NCI-H1417 treated with DMSO at 0.1 percent for 48 hours (cell line): ENCODE measurements at places on chromosomes 2 and 18.

- no peak for DNase-seq
These were observed 36.6 kb downstream of the SCTR start for GRCh38 chr2:119487434-119488244.

- DNase-seq = no peak
These were observed 1.5 kb upstream of the ASB18 start for GRCh38 chr2:236265675-236266074.

DNA sequence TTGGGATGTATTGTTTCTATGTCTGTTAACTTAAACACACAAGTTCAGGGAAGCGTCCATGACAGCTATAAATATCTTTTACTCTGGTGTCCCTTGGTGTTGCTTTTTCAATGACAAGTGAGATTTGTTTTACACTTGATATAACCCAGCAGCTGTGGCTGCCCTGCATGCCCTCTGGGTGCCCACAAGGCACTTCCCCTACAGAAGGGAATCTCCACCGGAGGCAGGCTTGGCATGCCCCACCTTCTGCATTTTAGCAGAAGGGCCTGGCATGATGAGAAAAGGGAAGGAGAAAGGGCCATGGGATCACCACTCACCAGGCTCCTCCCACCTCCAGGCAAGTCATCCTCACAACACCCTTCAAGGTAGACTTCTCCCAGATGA is 68.7 kb downstream of the TMEM247 start:
- no peak for DNase-seq

- DNase-seq = no peak
These were observed 54.0 kb downstream of the HRH4 start for GRCh38 chr18:24514439-24514838.

- DNase-seq = no peak
These were observed 13.5 kb upstream of the GPR39 start for GRCh38 chr2:132403146-132403545.

DNA sequence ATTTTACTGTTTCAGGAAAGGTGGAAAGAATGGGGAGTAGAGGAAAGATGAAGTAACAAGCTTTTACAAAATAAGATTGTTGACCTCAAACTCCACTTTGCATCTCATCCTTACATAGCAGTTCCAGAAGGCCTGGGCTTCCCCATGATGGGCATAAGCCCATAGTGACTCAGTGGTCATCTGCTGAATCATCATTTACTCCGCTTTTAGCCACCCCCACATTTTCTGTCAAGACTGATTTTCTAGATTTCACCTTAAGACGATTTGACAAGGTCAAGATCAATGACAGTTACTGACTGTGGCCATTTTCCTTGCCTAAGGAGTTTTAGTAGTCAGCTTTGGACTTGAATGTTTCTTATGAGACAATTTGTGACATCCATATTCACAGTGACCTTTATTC is 49.4 kb downstream of the PLEKHM3 start:
- DNase-seq = no peak

- no peak for DNase-seq
These were observed 64.1 kb downstream of the TAF4B start for GRCh38 chr18:26290385-26290784.

- DNase-seq = no peak
These were observed 32.6 kb upstream of the B3GNT2 start for GRCh38 chr2:62163106-62163831.

DNA sequence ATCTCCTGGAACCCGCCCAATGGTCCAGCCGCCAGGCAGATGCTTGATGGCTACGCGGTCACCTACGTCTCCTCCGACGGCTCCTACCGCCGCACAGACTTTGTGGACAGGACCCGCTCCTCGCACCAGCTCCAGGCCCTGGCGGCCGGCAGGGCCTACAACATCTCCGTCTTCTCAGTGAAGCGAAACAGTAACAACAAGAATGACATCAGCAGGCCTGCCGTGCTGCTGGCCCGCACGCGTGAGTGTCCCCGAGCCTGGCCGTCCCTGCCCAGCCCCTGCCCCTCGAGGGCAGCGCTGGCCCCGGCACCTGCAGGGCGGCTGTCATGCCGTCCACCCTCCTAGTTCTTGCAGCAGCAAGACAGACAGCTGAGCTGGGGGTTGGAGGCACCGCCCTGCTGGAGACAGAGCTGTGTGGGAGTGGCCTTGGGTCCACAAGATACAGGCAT is 36.7 kb downstream of the MTERF4 start:
- DNase-seq = no peak

DNA sequence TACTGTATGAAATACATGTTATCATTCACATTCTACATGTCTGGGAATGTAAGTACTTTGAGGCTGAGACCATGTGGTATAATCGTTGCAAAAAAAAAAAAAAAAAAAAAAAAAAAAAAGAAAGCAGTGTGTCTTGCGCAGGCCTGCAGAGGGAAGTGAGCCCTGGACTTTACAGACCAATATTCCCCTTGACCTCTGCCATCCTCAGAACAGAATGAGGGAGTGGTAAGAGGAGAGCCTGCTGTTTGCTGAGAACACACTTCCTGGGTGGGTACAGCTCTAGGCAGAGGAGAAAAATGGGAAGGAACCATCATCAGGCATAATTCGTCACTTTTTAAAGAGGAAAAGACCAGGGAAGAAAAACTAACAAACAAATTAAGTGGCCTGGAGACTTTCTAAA is 28.8 kb upstream of the TBC1D8 start:
- DNase-seq = no peak

- DNase-seq = no peak
These were observed 185.9 kb downstream of the CDH7 start for GRCh38 chr18:65936678-65937077.

- no peak for DNase-seq
These were observed 45.4 kb downstream of the RASGRP3 start for GRCh38 chr2:33521791-33522281.

DNA sequence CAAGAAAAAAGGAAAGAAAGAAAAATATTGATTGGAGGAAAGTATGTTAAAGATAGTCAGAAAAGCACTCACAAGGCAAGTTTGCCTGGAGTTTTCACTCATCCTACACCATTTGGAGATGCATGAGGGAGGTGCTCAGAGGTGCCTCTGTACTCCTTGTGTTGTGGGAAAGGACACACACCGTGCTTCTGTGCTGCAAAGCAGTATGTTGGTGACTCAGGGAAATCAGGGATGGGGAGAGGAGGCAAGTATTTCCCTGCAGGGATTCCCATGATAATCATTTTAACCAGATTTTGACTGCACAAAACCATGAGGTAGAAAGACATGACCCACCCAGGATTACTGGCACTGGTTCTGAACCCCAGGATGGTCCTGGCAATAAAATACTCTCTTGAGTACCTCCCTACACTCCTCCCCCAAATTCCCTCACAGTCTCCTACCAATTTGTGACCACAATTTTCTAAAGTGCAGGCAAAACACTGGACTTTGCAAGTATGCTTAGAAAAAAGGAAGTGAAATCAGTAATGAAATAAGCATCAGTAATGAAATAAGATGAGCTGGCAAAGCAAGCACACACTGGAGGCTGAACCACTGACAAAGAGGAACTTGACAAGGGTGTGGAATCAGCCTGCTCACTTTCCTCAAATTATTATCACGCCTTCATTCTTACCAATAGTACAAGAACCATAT is 155.5 kb upstream of the ACVR2A start:
- no peak for DNase-seq

- no peak for DNase-seq
These were observed 471.6 kb downstream of the DLGAP1 start for GRCh38 chr18:3983351-3983969.

DNA sequence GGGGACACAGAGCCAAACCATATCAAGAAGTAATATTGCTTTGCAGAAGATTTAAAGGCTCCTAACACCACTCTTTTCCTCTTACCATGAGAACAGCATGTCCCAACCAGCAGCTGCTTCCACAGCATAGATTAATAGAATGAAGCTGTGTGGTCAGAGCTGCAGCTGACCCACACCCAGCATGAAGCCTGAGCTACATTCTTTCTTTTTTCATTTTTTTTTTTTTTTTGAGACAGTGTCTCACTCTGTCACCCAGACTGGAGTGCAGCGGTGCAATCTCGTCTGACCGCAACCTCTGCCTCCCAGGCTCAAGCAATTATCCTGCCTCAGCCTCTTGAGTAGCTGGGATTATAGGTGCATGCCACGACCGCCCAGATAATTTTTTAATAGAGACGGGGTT is 289.8 kb downstream of the RAD51AP2 start:
- DNase-seq = no peak

DNA sequence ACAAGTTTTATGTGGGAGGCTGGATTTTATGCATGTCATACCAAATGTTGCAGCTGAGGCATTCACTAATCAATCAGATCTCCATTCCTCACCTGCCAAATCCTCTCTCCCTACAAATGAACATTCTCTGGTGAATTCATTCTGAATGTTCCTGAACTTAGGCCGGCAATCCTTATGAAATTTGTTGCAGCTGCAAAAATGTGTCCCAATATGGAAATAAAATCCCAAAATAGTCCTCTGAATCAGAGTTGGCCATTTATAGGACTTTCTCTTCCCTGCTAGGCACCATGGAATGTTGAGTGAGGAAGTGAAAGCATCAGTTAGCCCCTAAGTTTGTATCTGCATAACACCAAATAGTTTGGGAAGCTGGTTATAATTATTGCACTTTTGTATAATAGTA is 25.6 kb downstream of the GCA start:
- DNase-seq = no peak

DNA sequence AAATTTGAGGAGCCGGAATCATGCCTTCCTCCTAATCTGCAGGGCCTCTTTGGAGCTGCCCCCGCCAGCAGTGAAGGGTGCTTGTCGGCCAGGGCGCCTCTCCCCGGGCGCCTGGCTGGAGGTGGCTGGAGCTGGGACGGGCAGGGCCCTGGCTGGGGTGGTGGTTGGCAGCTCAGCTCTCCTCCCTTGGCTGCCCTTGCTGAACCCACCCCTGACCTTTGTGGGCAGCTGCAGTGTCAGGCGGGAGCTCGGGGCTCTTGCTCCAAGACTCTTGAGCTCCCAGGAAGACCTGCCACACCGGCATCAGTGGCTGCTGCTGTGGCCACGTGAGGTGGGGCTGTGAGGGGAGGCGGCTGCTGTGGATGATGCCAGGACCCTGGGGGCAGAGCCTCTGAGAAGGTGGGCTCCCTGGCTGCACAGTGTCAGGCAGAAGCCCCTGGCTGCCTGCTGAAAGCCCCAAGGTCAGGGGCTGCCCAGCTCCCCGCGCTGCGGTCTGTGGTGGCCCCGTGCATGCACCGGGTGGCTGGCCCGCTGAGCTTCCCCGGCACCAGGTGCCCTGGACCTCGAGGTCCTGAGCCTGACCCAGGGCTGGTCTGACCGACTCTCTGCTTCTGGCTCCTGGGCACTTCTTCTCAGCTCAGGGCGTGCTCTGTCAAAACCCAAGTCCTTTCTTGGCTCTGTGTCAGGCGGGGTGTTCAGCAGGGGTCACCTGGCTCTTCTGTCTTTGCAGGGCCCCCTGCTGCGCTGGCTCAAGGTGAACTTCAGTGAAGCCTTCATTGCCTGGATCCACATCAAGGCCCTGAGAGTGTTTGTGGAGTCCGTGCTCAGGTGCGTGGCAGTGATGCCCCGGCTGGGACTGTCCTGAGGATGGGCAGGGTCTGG is 34.5 kb downstream of the PDIA6 start:
- no peak for DNase-seq

DNA sequence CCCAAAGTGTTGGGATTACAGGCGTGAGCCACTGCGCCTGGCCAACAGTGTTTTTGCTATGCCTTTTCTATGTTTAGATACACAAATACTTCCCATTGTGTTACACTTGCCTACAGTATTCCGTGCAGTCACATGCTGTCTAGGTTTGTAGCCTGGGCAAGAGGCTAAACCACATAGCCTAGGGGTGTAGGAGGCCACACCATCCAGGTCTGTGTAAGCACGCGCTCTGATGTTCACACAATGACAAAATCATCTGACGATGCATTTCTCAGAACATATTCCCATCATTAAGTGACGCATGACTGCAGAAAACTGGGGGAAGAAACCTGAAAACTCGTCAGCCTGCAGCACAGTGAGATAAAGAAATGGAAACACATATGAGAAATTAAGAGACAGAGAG is 46.1 kb upstream of the TWIST2 start:
- DNase-seq = no peak

DNA sequence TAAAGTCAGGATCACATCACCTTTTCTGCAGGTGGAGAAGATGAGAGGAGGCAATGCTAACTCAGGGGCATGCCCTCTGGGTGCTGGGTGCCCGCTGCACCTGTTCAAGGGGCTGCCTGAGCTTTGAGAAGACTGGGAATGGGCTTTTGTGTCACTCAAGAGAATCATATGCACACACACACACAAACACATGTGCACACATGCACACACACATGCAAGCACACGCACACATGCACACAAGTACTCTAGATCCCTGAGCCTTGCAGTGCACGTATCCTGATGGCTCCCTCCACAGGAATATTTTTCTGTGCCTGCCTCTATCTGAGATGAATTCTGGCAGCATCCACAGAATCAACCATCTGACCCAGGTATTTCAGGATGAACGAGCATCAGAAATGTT is 110.0 kb upstream of the TEX51 start:
- no peak for DNase-seq

DNA sequence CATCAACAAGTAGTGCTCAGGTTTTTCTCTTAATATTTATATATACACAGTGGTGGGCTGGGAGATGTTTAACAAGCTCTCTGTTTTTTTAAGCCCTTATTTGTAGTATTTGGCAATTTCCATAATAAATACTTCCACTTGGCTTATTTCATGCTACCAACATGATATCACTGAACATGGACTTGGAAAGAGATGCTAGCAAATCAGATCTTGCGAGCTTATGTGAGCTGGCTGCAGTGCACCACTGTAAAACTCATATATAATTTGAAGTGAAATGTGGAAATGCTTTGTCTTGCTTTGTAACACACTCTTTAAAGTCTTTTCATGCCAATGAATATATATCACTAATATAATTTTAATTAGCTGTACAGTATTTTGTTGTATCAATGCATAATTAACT is 155.7 kb downstream of the ALK start:
- no peak for DNase-seq

- no peak for DNase-seq
These were observed 577.4 kb downstream of the ZEB2 start for GRCh38 chr2:143942486-143942885.

GRCh38 chr2:63052411-63053080 is 1.9 kb downstream of the OTX1 start:
- no peak for DNase-seq

DNA sequence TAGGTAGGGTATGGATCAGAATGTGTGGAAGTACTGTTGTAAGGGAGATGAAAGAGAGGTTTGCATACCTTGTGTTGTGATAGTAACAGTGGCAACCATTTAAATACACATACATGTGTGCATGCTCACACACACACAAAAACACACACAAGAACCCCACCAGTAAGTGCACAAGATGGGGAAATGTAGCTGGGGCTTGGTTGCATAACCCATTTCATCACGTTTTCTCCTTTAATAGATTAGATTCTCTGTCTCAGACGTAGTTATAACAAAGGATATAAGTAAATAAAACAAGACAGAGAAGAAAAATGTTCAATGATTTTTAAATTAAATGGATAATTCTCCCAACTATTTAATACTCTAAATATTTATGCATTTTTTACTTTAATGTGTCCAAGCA is 13.4 kb downstream of the ARHGAP15 start:
- DNase-seq = no peak

GRCh38 chr2:180705551-180705950 is 274.9 kb upstream of the UBE2E3 start:
- no peak for DNase-seq

GRCh38 chr2:28666496-28667184 is 85.0 kb upstream of the PPP1CB start:
- DNase-seq = no peak

GRCh38 chr2:24538720-24539119 is 47.7 kb downstream of the NCOA1 start:
- DNase-seq = no peak
